ENCODE measurements at places on chromosomes 2 and 18. TPM values are rescaled to one million over a fixed set of nuclear protein-coding genes. Genes with fewer than 3 reads are reported as not detected.

The RMND5A gene
- 69.4 TPM for polyA plus RNA-seq

The LIMS3 gene
- 2.4 TPM for polyA plus RNA-seq

The ANKAR gene
- polyA plus RNA-seq: 17.1 TPM

The PLA2R1 gene
- polyA plus RNA-seq: 117 TPM

The NT5C1B gene
- 1.5 TPM for polyA plus RNA-seq

The VAMP8 gene
- polyA plus RNA-seq: 89.3 TPM

The GRP gene
- 0.50 TPM for polyA plus RNA-seq

The RPL31 gene
- polyA plus RNA-seq: 2,352 TPM

- no peak for DNase-seq
These were observed 992.7 kb upstream of the CDH2 start for GRCh38 chr18:29169599-29169998.

DNA sequence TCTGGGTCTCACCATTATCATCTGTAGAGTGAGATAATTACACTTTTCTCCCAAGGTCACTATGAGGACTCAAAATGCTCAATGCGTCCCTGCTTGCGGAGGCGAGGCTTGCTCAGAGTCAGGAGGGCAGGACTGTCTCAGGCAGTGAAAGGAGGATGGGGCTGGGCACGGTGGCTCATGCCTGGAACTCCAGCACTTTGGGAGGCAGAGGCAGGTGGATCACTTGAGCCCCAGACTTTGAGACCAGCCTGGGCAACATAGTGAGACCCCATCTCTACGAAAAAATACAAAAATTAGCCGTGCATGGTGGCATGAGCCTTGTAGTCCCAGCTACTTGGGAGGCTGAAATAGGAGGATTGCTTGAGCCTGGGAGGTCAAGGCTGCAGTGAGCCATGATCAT, 1.8 kb upstream of the KCNIP3 start:
- no peak for DNase-seq

DNA sequence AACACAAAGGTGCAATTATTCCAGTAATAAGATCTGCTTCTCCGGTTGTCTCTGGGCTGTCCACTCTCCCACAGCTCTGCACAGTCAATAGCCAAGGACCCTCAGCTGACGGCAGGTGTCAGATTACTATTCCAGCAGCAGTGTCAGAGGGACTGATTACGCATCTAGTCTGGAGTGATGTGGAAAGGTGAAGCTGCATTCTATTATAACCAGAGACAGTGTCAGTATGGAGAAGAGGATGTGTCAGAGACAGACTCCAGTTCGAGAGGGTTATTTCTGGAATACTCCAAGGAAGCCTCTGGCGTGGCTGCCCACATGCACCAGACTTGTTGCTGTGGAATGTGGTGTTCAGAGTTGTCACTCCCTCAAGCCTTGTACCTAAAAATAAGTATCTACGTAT, 163.6 kb upstream of the TMEM200C start:
- peak; percentile 52 for DNase-seq

DNA sequence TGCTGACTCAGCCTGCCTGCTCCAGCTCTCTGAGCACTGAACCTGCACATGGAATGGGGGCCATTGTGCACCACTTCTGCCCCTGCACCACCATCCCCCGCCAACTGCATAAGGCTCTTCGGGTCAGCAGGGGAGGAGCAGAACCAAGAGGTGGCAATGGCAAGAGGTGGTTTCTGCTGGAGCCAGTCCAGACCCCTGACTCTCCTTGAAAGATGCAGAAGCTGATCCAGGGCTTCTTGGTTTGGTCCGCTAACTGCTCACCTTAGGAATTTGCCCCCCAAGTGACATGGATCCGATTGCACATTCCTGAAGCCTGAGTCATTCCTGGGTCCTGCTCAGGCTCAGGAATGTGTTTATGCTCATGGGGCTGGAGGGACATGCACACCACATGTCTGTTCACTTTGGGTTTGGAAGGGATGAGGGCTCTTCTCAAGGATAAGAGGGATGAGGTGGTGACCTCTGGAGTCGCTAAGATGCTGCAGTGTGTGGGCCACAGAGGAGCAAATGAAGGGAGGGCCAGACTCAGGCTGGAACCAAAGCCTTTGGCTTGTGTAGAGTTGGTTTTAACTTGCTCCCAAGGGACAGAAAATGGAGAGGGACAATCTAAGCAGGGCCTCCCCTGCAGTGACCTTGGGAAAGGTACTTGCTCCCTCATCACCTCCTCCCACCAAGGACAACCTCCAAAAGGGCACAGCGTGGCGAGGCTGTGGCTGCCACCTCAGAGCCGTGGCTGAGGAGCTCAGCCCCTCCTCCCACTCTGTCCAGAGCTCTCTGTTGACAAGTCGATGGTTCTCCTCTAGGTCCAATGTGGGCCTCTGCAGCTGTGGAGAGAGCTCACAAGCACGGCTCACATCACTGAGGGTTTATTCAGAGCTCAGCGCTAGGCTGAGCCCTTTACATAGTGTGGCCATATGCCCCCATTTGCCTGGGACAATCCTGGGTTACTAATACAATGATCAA, 66.2 kb downstream of the HS1BP3 start:
- peak; percentile 93 for DNase-seq

GRCh38 chr2:17035010-17035409, 369.4 kb upstream of the CYRIA start:
- DNase-seq: no peak

- no peak for DNase-seq
These were observed 30.8 kb upstream of the ADAM17 start for GRCh38 chr2:9586465-9586864.

- DNase-seq: peak; percentile 96
These were observed at the start of gene GMCL1 for GRCh38 chr2:69829256-69830044. GMCL1 (plus strand) TSS chr2:69829660; CDS start chr2:69829893, 233 bp downstream.

DNA sequence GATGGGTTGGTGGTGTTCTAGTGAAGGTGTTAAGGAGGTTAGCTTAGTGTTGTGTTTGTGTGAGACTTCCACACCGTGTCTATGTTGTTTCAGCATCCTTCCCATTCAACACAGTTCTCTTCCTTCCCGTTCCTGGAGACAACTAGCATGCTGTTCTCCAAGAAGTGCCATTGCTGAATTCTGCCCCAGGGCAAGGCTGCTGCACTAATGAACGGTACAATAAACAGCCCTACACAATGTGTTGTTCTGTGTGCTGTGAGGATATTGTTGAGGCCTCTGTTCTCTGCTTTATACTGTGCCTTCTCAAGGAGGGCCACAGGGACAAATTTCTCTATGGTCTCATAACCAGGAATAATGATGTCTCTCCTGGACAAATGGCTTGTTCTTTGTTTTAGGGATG, 39.8 kb upstream of the ZEB2 start:
- no peak for DNase-seq

DNA sequence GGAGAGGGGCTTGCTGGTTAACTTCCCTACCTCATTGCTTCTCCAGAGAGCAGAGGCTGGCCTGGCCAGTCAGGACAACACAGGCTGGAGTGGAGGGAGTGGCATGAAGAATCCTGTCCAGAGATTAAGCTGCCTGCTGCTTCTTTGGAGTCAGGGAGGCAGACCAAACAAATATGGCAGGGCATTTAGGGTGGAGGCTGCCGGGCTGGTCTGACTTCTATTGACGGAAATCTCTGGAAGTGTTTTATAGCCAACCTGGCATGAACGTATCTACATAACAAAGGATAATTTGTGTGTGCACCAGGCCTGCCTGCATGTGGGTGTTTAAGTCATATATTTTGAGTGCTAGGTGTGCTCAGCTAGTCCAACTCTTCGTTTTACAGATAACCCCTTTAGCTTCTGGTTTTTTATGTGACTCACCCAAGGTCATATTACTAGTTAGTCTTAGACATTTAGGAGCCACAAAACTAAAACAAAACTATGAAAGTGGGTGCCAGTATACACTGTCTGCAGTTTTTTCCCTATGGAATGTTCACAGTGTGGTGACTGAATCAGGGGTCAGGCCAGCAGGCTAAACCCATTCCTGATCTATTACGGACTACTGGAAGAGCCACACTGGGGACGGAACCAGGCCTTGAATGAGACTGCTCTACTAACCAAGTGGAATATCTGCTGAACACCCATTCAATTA, 5.5 kb downstream of the NPC1 start:
- no peak for DNase-seq

GRCh38 chr2:181658444-181658843, 1.5 kb upstream of the CERKL start:
- DNase-seq: no peak

DNA sequence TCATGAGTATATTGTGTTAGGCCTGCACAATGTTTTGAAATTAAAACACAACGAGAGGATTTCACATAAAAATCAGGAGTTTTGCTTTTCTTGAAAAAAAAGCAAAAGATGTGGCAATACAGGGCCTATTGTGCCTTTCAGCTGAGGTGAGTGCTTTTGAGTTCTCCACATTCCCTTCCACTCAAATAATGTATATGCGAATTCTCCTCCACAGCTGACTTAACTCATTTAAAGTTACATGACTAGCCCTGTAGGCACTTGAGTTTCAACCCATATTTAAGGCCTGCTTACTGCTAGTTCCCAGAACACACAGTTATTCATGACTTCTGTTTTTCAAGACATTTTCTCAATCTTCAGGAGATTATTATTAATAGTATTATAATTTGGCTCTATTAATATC, 353.1 kb downstream of the NUP35 start:
- DNase-seq: no peak

DNA sequence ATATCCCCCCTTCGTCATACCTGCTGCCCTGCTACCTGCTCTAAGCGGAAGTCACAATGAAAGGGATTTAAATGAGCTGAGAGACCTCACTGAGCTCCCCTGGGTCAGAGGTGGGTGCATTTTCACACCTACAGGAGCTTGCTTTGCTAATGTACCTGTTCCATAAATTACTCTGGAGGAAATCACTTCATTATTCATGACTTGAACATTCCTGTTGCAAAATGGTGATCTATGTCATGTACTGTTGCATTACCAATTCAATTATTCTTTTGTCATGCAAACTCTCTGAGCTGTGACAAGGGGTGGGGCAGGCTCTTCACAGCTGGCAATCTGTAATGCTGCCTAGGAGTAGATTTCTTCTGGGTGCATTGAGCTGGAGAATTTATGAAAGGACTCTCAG, 761.3 kb downstream of the TSN start:
- DNase-seq: no peak

GRCh38 chr2:236287656-236288055, 23.4 kb upstream of the ASB18 start:
- DNase-seq: no peak

DNA sequence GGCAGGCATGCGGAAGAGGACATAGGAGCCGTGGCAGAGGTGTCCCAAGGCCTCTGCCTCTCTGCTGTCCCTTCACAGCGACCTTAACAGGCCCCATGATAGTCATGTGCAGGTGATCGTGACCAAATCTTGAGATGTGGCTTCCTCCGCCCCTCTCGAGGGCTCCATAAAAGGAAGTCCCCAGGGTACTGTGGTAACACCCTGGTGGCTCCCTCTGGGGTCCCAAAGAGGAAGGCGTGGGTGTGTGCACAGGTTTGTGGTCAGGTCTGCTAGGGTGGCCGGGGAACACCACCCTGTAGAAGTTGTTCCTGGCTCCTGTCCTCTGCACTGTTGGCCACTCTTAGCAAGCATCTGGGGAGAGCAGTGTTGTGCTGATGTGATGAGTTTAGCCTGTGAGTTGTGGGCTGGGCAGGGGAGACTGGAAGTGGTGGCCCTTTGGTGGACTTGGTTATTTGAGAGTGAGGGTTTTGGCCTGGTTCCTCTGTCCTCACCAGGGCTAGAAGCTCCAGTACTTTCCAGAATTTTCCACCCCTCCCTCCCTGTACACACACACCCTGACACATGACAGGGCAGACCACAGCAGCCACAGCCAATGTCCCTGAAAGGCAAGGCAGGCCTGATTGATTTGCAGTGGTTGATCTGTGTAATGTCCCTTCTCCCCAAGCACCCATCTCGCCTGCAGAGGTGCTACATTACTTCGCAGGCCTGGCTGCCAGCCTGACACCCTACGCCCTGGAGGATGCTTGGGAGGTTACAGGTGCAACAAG, 68.9 kb upstream of the BOD1L2 start:
- no peak for DNase-seq

GRCh38 chr2:207475546-207475945, 54.2 kb upstream of the CREB1 start:
- no peak for DNase-seq

DNA sequence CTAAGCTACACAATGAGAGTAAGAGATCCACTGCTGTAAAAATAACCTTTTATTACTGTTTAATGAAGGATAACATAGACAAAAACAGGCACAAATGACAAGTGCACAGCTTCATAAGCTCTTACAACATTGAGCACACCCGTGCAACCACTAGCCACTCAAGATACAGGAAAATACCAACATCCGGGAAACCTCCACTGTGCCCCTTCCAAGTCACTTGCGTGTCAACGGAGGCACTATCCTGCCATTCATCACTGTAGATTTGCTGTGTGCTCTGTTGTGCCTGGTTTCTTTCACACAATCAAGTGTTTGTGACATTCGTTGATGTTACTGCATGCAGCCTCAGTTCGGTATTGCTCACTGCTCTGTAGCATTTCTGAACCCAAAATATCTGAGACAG, 292.9 kb upstream of the MYT1L start:
- DNase-seq: no peak

DNA sequence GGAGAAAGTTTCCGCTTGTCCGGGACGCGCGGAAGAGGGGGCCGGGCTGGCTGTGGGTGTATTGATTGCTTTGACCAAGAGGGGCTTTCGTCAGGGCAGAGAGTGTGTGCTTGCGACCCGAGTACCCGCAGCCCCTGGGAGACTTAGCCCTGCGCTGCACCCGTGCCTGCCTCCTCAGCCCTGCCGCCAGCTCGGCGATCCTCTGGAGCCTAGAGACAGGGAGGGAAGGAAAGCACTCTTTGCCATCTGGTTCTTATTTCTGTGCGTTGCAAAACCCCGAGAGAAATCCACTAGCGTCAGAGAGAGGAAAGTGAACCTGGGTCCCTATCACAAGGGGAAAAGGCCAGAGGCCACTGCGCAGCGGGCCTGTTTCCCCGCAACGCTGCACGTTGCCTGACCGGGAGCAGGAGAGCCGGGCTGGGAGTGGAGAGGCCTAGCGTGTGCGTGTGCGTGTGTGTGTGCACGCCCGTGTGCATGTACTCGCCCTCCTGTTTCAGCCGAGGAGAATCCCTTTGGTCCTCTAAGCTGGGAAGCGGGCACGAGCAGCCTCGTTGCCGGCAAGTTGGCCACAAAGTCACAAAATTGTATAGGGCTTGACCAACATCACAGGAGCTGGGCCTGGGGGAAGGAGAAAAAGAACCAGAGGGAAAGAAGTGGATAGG, 1.7 kb downstream of the SIX3 start:
- DNase-seq: no peak

DNA sequence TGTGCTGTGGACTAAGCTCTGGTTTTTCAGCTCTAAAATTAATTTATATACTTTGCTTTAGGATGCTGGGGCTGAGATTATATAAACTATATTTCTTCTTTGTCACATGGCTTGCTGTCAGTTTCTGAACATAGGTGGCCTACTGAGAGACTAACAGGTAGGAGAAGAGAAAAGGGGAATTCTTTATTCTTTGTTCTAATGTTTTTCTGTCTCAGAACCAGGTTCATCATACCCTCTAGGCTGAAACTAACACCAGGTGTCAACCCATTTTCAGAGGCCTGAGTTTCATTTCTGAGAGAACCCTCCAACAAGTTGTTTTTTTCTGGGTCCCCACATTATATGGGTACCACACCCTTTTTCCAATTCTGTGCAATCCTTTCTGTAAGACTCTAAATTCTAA, 843.6 kb downstream of the TRIB2 start:
- no peak for DNase-seq

GRCh38 chr2:95761556-95761955, 169.8 kb downstream of the TRIM43 start:
- no peak for DNase-seq
